Omental fat pad (tissue), 4 donors: ENCODE measurements at places on chromosomes 3 and 15. TPM values are rescaled to one million over a fixed set of nuclear protein-coding genes. Genes with fewer than 3 reads are reported as not detected.

DNA sequence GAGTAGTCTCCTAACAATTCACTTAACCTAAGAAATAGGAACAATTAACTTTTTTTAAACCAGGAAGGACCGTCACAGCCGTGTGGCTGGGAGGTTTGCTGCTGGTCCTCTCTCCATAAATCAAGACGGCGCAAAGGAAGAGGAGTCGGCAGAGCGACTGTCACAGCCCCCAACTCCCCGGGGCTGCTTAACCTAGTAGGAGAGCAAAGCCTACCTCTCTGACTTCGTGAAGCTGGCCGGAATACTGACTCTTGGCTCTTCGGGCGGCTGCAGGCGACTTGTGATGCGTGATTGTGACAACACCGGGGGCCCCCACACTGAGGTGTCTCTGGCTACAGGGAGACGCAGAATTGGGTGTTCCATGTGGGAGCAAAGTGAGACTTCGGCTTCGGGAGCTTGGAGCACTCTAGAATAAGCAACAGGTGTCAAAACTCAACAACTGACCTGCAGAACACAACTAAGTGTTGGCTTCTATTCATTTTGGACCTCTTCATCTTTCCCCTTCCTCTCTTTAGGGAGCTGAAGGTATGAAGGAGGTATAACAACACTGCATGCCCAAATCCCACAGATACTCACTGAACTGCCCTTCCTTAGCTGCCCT, 151.1 kb downstream of the OSBPL10 start:
- DNase-seq, result no peak

DNA sequence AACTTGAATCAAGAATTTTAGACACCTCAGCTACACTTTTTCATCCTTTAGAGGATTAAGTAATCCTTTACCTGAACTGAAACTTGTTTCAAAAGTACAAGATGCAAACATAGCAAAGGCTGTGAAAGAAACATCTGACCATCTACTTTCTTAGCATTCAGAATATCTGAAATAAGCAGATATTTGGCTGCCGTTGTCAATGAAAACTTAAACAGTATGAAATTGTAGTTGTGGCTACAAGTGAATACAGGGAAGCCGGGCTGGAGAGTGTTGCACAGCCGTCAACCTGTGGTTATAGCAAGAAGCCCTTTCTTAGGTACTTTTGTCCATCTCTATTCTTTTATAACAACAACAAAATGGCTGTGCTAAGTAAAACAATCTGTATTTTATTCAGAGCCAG, 6.9 kb upstream of the CX3CR1 start:
- DNase-seq, result no peak

DNA sequence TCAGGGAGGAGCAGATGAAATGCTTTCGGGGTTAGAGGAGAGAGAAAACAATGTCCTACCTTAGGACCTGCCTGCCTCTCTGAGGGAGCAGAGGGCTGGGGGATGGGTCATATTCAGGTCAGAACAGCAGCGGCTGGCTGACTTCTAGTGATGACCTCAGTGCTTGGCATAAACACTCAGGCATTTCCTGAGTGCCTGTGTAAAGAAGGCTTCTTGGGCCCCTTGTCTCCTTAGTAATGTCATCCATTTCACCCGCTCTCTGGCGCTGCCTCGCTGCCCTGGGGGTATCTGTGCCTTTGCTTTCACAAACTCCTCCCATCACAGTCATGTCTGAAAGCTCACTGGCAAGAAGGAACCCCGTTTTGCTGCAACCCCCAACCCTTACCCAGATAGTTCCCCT, 82.9 kb upstream of the GSK3B start:
- DNase-seq, result no peak

DNA sequence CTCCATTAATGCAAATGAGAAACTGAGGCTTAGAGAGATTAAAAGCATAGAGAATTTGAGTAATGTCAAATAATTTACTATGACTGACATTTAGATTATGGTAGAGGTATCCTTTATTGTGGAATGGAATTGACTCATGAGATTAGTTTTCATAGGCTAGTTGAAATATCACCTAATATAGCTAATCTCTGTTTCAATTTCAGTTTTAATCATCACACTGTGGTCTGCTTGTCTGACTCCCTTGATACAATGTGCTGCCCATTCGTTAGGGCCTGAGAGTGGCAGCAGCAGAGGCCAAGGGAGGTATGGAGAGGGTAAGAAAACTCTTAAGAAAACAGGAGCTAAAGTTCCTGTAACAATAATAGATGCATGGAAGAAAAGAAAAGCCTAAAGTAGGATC, 13.2 kb upstream of the ZBTB20 start:
- no peak for DNase-seq

DNA sequence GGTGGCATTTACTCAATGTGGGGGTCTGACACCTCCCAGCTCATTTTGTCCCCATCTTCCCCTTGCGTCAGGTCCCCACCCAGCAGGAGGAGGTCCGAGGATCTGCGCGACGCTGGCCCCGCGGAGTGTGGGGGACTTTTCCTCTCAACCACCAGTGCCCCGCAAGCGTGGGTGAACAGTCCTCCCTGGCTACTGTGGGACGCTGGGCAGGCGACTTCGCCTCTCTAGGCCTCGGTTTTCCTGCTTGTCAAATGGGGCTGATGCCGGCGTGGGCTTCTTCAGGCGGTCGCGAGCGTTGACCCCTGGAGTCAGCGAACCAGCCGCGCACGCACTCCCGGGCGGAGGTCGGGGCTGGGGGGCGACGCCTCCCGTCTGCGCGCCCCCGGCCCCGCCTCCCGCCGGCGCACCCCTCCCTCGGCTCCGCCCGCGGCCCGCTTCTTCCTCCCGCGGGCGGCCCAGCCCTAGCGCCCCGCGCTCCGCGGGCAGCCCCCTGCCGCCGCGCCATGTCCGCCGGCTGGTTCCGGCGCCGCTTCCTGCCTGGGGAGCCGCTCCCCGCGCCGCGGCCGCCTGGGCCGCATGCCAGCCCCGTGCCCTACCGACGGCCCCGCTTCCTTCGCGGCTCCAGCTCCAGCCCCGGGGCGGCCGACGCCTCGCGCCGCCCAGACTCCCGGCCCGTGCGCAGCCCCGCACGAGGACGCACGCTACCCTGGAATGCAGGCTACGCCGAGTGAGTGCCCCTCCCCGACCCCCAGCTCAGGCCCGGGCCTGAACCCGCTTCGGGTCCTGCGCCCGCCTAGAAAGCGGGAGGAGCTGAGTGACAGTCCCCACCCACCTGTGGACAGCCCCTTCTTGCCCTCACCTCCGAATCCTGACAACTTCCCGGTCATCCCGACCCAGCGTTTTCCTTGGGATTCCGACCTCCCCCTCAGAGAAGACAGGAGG, at the start of gene PPM1M:
PPM1M (plus strand) TSS at position 438 of the 942 bp plus-strand sequence; CDS start at position 504, 66 bp downstream.
- no peak for DNase-seq

DNA sequence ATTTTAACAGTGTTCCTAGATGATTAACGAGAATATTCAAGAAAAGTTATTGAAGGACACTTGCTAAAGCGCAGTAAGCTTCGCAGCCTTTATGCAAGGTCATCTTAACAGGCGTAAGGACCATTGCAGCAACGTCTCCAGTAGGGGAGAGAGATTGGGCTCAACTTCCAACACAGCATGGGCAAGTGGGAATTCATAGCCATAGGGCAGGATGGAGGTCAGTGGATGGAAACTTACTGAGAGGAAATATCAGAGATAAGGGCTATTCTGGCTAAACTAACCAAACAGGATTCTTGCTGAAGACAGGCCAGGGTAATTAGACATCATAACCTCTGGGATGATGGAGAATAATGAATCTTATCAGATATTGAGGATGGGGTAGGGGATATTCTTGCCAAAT, 82.8 kb downstream of the DHX36 start:
- DNase-seq, result no peak

- DNase-seq, result no peak
Measured at GRCh38 chr3:10551821-10552630, 46.6 kb upstream of the ATP2B2 start.

DNA sequence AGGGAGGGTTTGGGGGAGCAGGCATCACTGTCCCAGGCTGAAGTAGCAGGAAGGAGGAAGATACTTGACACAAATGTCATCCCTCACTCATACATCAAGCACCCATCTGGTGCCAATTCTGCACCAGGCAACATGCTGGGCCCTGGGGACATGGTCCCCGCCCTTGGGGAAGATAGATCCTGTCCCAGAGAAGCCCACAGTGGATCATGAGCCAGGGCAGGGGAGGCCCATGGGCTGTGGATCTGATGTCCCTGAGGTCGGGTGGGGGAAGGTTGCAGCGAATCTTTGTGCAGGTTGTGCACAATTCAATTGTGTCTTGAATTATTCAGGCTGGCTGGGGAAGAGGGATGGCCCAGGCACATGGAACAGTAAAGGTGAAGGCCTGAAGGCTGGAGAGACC, 6.4 kb upstream of the CCDC33 start:
- no peak for DNase-seq

GRCh38 chr15:88072598-88073390, 183.7 kb downstream of the NTRK3 start:
- no peak for DNase-seq

DNA sequence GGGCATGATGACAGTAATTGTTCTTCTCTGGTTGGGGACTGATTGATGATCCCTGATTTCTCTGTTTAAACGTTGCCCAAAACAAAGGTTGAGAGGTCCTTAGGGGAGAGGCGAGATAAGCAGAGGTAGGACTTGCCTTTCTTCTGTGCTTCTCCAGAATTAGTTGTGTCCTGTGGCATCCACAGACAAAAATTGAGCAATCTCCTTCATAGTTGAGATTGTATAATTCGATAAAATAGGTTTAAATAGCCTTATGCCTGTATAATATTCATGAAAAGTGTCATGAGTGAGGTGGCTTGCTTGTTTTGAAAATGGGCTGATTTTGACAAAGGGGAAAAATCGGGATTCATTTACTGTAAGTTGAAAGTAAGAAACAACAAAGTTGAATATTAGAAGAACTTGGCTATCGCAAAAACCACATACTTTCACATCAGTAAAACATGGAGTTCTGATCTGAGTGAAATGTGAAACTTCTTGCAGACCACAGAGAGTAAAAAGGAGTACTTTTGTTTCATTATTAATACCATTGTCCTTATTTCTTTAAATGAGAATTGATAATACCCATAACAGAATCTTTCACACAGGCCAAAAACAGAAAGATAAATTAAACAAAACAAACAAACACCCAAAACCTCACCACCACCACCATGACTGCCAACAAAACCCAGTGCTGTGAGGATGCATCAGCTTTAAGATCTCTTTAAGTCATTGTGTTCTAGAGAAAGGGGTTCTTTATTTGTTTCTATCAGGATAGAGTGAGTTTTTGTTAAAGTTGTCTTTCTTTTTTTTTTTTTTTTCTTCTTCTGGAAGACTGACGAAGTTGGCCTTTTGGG, 155.7 kb downstream of the LPP start:
- DNase-seq, result no peak

GRCh38 chr3:50807266-50807665, 132.5 kb downstream of the DOCK3 start:
- DNase-seq, result no peak

DNA sequence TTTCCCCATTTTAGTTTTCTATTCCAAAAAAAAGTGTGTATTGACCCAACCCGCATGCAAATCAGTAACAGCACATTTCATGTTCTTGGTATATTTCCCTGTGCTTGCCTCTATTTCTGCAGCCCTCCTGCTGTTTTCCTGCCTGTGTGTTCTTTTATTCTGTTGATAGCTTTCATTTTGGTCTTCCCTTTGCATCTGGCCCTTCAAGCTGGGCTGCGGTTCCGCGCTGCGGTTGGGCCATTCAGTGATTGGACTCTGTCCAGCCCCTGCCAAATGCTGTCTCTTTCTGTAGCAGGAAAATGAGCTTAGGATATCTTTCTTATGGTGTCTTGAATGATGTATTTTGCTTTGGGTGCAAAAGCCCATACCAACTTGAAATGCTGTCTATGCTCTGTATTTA, 49.9 kb downstream of the ZNF621 start:
- no peak for DNase-seq

DNA sequence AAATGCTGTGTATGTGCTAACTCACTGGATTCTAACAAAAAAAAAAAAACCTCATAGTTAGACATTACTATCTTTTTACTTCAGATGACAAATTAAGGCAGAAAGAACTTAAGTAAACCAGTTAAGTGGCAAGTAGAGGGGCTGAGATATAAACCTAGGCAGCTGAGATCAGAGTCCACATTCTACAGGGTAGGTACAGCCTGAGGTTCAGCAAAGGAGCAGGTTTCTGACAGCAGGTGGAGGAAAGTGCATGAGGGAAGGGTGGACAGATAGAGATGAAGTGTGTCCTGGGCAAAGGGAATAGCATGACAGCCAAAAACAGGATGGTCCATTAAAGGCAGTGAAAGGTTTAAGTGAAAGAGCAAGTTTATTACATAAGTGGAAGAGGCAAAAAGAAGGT, 329.2 kb downstream of the ULK4 start:
- DNase-seq, result no peak

WNT5A gene
- 3.1 TPM for total RNA-seq

CYP8B1 gene
- total RNA-seq, result not detected

INSYN1 gene
- 2.6 TPM for total RNA-seq

SEMA7A gene
- total RNA-seq, result 3.1 TPM

UBAP1L gene
- total RNA-seq, result 4.5 TPM

FRMD4B gene
- 71.0 TPM for total RNA-seq
